ENCODE measurements at places on chromosomes 7 and 10.

GRCh38 chr7:23633417-23633816 is 36.2 kb downstream of the CCDC126 start:
- no peak for DNase-seq

GRCh38 chr10:117619707-117620405 is 77.3 kb downstream of the EMX2 start:
- DNase-seq, result no peak

DNA sequence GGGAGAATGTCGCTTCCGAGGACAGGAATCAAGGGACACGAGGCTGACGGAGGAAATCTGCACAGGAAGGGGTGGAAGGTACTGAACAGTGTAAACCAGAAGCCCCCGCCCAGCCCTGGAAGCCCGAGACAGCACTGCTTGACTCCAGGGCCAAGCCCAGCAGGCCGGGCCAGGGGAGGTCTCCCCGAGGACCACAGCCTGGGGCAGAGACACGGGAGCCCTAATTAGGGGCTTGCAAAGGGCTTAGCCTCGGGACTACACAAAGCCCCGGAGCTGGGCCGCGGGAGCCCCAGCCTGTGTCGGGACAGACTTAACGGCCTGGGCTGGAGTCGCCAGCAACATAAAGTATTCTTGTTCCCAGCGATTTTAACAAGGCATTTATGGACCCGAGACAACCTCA is 50.8 kb downstream of the OAT start:
- no peak for DNase-seq

DNA sequence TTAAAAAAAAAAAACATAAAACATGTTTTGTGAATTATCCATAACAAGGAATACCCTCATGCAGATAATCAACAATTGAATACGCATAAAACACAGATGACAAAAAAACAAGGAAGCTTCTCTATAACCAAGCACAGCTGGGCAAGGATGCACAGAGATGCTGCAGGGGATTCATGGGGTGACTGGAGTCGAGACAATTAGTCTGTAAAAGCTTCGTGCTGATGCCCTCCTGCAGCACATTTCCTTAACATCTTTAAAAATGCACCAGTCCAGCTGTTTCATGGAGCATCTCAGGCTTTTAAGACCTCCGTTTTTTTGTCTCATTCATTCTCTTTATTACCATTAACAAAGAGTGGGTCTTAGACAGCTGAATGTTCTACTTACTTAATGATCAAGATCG is 794.0 kb upstream of the C7orf33 start:
- DNase-seq, result no peak

DNA sequence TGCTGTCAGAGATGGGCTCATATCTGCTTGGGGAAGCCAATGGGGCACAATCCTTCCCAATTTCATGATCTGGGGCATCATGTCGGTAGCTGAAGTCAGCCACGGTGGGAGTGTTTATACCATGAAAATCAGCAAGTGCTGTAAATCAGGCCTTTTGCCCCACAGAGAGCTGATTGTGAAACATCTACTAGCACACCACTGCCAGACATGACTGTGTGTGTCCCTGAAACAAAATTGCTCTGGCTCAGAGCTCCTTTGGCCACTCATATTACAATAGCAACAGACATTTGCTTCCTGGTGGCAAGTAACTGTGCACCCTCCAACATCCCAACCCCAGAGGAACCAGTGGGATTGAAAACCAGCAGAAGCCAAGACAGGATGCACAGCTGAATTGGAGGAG is 23.7 kb downstream of the GPR26 start:
- no peak for DNase-seq

GRCh38 chr7:98168181-98168903 is 42.9 kb upstream of the BHLHA15 start:
- DNase-seq, result peak; percentile 76

GRCh38 chr10:29301359-29301910 is 12.6 kb downstream of the LYZL1 start:
- no peak for DNase-seq

- DNase-seq, result no peak
Measured at GRCh38 chr7:97639036-97639435, 92.8 kb upstream of the TAC1 start.

- DNase-seq, result no peak
Measured at GRCh38 chr7:144775749-144776148, 60.1 kb downstream of the TPK1 start.

GRCh38 chr7:140557809-140558518 is 78.7 kb upstream of the MKRN1 start:
- DNase-seq, result no peak

DNA sequence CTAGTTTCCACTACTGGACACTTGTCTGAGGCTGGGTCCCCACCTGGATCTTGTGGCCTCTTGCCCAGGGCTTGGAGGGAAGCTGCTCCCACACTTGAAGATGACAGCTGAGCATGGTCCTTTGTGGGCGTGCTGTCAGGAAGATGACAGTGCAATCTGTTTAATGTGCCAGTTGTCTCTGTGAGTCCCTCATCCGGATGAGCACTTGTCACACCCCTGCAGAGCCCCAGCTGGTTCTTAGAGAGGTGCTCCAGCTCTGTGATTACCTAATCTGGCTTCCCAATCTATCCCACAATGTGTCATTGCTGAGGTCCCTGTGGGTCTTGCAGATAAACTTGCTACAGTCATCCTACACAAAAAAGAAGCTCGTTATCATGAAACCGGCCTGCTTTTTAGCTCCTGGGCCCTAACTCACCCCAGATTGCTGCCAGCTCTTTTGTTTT is 34.8 kb upstream of the CCSER2 start:
- peak; percentile 24 for DNase-seq

DNA sequence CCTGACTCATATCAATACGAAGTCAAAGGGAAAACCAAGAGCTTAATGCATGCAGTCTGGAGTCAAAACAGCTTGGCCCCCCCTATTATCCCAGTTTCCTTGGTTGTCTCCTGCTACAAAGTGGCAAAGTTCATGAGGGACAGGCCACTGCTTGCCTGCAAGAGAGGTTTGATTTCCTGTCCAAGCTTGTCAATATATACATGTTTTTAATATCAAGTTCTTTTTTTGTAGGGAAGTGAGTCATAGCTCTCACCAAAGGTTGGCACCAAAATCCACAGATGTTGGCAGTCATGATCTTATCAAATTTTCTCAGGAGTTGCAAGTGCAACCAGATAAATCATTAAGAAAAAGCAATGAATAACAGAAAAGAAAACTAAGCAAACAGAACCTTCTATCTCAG is 176.8 kb downstream of the COBL start:
- no peak for DNase-seq

DNA sequence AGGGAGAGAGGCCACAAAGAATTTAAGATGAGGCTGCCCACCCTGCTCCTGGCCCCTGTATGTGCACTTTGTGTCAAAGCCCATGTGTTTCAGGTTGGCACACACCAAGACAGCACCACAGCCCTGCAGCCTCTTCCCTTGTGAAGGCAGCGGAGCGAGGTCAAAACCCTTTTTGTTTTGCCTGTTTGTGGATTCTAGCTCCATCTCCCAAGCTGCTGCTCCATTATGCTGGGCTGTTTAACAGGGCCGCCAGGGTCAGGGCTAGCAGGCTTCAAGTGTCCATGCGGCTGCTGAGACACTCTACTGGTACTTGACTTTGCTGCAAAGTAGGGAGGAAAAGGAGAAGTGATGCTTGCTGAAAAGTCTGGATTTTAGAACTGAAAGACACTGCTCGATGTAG is 142.3 kb upstream of the EFCAB10 start:
- no peak for DNase-seq

DNA sequence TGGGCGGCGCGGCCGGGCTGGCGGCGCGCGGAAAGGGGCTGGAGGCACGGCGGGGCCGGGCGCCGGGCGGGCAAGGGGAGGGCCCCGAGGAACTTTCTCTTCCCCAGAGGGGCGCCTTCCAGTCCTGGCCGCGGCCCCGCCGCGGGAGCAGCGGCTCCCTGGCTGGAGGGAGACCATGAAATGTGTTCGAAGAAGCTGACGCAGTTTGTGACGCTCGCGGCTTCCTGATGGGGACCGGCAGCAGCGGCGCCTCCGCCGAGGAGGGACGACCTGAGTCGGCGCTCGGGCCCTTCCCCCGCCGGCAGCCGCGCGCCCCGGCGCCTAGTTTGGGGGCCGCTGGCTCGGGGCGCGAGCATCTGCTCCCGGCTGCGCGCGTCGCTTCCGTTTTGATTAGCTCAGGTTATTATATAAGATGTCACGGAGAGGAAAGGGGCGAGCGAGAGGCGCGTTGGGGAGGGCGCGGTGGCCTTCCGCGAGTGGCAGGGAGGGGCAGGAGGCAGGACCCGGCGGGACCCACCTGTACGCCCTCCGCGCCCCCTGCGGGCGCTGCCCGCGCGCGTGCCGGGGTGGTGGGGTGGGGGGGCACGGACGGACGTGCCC is 57.1 kb upstream of the PCGF5 start:
- peak; percentile 87 for DNase-seq

GRCh38 chr10:92844746-92845145 is 3.6 kb upstream of the EXOC6 start:
- no peak for DNase-seq

GRCh38 chr10:77979221-77979620 is 50.1 kb downstream of the POLR3A start:
- DNase-seq, result no peak

GRCh38 chr7:490461-491291 is 29.0 kb downstream of the PDGFA start:
- no peak for DNase-seq

DNA sequence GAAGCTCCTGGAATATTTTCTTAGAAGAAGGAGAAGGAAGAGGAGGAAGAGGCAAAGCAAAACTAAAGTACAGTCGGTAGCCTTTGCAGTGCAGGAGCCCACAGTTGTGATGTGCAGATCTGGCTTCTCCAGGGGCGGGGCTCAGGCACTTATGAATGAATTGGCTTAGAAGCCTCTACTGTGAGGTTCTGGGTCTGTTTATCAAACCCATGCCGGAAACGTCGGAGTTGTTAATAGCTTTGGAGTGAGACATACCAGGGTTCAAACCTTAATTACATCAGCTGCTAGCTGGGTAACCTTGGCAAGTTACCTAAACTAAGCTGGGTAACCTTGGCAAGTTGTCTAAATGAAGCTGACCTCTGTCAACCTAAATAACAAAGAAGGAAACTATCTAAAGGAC is 89.3 kb upstream of the PITRM1 start:
- DNase-seq, result no peak
